ENCODE measurements at places on chromosomes 7 and 10.

DNA sequence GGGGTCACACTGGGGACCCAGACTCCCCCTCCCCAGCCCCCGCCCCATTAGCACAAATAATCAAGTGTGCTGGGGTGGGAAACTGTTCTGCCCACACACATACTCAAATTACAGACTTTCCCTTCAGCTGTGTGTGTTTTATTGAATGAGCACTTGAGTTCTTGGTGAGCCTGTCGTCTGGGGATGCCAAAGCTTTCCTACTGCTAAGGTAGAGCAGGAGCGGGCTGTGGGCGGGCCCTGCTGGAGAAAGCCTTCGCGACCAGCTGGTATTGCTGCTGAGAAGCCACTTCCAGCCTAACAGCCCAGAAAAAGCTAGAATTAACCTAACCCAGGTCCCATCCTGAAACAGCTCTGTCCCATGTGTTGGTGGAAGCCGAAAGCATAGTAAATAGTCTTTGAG lies 87.0 kb upstream of the KMT2E start:
- DNase-seq: no peak

DNA sequence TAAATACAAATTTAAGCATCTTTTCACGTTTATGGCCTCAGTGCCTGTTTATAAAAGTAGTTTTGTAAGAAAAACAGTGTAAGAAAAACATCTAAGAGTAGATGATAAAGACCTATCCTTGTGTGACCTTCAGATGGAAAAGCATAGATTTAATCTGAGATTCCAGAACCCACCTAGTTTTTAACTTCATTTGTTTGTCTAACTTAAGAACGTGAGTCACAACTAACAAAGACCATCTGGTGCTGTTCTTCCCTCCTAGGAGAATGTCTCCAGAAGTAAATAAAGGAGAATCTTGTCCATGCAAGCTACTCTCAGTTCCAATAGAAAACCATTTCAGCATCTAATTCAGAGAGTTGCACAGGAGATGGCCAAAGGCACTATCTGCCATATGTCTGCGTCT lies 265.4 kb upstream of the C7orf33 start:
- DNase-seq: no peak

DNA sequence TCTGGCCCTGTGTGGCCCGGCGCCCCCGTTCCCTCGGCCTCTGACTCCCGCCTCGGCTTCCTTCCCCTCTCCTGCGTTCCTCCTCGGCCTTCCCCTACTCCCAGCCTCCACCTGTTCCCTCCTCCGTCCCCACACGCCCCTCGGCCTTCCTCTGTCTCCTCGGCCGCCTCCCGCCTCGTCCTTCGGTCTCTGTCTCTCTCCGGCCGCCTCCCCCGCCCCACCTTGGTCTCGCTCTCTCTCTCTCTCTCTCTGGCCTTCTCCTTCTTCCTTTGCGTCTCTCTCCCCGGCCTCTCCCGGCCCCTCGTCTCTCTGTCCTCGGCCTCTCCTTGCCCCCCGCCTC lies 588 bp downstream of the GET4 start:
- DNase-seq: no peak

DNA sequence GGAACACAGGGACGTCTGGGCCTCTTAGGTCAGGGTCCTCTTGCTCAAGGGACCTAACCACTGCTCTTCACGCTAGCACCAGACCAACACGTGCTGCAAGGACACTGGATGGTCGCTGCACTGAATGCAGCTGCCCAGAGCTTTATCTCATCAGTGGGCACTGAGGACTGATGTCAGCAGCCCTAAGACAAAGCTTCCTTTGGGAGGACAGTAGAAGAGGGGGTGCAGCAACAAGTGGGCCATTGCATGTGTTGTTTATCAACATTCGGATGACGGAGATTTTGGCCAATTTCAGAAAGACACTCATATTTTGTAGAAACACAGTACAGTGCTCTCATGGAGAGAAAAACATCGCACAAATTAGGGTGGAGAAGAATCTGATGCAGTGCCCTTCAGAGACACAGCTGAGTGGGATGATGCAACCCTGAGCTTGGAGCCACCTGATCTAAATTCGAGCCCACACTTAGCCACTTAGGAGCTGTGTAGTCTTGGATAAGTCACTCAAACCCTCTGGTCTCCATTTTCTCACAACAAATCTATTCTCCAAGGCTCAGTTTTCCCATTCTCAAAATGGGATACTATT lies 1.7 kb downstream of the OPALIN start:
- no peak for DNase-seq

DNA sequence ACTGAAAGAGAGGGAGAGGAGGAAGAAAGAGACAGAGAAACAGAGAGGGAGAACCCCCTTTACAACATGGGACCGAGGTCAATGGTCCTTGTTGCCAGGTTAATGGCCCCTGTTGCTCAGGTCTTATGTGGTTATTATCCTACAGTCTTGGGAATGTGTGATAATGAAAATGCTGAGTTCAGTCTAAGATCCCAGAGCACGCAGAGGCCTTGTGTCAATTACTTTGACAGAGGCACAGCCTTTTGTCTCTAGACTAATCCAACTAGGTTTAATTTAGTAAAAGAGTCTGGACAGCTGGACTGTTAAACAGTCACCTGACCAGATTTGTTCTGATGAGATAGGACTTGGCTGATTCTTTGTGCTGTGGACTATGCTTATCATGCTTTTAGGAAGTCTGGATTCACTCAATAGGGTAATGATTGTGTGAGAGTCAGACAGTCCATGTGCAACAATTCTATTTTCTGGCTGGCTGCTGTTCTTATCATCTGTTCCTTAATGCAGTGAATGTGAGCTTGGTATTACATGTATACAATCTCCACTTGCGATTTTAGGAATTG lies 157.4 kb upstream of the MAGI2 start:
- DNase-seq: no peak

- DNase-seq: no peak
These were observed 50.9 kb upstream of the TM9SF3 start for GRCh38 chr10:96637709-96638108.

- no peak for DNase-seq
These were observed 204.1 kb downstream of the EBF3 start for GRCh38 chr10:129760003-129760315.

GRCh38 chr10:58511765-58512490 lies 744 bp upstream of the BICC1 start:
- DNase-seq: no peak

GRCh38 chr10:124182088-124182541 lies 88.7 kb upstream of the CHST15 start:
- DNase-seq: no peak

DNA sequence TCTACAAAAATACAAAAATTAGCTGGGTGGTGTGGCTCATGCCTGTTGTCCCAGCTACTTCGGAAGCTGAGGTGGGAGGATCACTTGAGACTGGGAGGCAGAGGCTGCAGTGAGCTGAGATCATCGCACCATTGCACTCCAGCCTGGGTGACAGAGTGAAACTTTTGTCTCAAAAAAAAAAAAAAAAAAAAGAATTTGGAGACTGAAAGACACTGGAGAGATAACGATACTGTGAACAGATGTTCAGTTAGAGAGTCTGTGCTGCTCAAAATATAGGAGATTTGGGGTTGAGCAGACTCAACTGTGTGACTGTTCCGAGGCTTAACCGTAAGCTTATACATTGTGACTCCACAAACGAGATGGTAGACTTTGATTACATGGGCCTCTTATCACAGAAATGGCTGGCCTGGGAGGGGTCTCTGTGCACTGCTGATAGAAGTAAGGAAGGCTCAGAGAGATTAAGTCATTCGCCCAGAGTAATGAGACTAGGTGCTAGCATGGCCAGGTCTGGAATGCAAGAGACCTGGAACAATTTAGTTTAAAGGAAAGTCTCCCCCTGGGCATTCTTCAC lies 19.4 kb downstream of the WBP1L start:
- no peak for DNase-seq

GRCh38 chr10:65818990-65819389 lies 1106.8 kb upstream of the LRRTM3 start:
- DNase-seq: no peak

- DNase-seq: no peak
These were observed 44.4 kb upstream of the GAD2 start for GRCh38 chr10:26172131-26172530.

DNA sequence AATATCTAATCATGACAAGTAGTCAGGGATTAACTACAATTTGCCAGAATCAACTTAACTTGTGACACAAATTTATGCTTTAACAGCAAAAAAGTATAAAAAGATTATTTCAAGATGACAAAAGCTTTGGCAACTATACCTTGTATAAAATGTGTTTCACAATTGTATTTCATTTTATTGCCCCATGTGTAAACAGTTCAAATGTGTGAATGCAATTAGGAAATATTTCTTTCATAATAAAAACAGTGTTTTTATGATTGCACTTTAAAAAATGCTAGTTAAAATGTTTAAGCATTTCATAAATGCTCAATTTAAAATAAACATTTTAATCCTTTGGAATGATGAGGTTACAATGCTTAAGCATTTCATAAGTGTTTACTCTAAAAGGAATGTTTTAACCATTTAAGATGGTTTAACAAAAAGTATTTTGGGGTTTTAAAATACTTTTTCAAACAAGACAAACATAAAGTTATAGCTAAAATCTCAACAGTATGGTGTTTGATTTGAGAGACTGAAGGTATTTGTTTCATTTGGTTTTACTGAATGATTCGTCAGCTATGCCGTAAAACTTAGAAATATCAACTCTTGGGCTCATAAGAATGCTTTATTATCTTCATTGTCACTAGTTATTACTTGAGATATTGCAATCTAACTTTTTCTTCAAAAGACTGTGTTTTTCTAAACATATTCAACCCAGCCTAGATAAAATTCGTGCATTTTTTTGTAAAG lies 50.1 kb downstream of the SFTPD start:
- DNase-seq: no peak

DNA sequence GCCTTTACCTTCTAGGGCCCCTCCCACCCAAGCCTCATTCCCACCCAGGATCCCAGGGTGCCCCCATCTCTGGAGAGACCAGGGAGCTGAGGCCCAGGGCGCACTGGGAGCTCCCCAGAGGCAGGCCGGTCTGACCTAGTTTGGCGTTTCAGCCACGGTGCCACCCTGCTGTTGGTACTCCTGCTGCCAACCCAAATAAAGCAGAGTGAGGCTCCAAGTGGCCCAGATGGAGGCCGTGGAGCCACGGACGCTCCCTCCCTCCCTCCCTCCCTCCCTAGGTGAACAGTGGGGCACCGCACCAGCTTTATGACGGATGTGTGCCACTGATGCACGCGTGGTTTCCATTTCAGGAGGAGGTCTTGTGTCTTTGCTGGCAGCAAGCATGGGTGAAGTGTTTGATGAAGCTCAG lies 1.8 kb downstream of the INPP5A start:
- no peak for DNase-seq

GRCh38 chr7:95421000-95421846 lies 13.6 kb downstream of the PON2 start:
- DNase-seq: no peak

DNA sequence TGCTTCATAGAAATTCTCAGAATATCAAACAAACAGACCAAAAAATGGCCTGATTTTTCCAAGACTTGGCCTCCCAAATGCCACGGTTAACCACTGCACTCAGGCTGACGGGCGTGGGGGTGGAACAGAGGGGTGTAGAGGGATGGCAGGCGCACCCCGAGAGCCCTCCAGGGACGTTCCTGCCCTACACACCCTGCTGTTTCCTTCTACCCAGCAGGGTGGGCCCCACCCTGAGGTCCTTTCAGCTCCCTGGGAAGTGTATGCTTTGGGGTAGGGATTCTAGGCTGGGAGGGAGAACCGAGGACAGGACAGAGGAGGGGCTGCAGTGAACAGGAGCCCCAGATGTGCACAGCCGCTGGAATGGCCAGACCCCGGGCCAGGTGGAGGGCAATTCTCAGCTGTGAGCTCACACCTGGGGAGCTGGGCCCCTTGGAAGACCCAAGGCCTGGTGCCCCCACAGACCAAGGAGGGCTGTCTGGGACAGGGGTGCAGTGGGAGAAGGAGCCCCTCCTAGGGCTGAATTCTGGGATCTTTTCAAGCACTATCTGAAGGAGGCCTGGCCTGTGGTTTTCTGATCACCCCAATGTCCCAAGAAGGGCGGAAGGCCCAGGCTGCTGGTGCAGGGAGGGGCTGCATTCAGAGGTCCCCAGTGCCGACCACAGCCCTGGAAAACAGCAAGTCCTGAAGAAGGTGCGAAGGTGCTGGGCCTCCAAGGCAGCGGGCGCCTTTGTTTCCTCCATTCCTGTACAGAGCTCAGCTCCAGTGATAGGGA lies 32.9 kb upstream of the INPP5A start:
- no peak for DNase-seq

GRCh38 chr7:48048113-48048512 lies 12.8 kb downstream of the C7orf57 start:
- DNase-seq: no peak

DNA sequence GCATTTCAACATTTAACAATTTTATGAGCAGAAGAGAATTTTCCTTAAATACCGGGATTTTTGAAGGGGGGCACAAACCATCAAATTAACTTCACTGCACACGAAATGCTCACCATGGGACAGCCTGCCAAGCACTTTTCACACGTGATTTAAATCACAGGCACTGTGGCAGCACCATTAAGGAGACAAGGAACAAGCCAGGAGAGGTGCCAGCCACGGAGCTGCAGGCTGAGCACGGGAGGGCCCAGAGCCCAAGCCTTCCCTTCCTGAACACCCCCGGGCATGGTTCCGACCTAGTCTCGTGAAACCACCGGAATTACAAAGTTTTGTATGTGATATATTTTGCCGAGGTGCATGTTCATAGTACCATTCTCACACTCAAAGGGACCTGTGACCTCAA lies 13.4 kb downstream of the PITRM1 start:
- DNase-seq: no peak

DNA sequence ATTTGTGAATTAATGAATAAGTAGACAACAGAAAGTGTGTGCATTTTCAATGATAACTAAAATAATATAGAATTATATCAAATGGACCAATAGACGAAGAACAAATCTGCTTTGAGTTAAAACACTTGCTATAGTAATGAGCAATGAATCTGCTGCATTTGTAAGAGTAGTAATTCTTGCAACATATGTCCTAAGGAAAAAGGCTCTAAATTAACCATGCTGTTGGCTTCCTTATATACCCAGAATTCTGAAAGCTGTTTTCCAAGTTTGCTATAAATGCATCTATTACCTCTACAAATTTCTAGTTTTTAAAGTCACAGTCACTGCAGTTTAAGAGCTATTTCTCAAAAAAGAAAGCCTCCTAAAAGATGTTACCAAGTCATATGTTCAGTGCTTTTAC lies 20.5 kb upstream of the ANLN start:
- no peak for DNase-seq

- no peak for DNase-seq
These were observed 7.2 kb downstream of the SFTPD start for GRCh38 chr10:79941585-79942210.

DNA sequence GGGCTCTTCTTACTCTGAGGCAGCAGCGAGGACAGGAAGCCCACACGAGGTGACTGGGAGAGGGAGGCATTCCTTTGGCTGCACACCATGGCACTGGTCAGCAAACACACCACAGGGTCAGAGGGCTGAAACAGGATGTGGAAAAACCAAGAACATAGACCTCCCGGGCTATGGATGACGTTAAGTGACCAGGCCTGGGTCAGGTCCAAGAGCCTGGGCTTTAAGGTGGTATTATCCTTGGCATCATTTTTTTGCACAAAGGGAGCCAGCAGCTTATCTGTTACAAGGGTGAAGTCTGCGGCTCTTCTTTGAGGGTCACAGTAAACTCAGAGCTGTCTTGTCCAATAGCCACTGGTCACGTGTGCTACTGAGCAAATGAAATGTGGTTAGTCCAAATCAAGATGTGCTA lies 7.0 kb downstream of the WDR91 start:
- no peak for DNase-seq

GRCh38 chr10:132257271-132257670 lies 50.5 kb downstream of the STK32C start:
- DNase-seq: no peak

Measured in NCI-H187 treated with DMSO at 0.1 percent for 48 hours (cell line).